ENCODE measurements at places on chromosomes 12 and 14.
A peak's percentile ranks its signal among the peaks of the same experiment; 100 is the strongest.

- peak; percentile 60 for DNase-seq
Observed at GRCh38 chr12:1594261-1595025, at the start of gene FBXL14. Gene FBXL14, minus strand, starts transcription at chr12:1594581. Its CDS starts 515 bp downstream, at chr12:1594066.

DNA sequence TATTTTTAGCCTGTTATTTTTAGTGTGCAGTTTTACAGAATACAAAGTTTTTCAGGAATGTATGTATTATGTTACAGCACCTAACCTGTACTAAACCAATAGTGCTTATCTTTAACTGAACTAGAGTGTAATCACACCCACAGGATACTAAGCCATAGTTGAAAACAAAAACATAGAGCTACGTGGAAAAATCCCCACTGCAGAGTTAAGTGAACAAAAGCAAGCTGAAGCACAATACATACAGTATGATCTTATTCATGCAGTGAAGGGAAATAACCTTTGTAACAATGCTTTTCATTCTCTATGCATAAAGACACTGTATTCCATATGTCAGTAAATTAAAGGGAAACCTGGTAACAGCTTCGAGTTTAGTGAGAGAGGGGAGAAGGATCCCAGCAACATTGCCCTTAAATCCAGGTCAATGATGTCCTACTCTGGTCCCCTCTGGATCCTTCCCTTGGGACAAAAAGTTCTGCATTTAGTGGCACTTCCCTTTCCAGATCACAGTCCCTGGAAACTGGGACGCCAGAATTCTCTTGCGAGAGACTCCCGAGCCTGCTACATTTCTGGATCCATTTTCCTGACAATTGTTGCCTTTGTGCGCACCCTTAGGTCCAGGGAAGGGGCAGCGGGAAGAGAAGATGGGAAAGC, 121.3 kb upstream of the CCND2 start:
- no peak for DNase-seq

- no peak for DNase-seq
Observed at GRCh38 chr14:76576047-76576741, 185.1 kb upstream of the VASH1 start.

DNA sequence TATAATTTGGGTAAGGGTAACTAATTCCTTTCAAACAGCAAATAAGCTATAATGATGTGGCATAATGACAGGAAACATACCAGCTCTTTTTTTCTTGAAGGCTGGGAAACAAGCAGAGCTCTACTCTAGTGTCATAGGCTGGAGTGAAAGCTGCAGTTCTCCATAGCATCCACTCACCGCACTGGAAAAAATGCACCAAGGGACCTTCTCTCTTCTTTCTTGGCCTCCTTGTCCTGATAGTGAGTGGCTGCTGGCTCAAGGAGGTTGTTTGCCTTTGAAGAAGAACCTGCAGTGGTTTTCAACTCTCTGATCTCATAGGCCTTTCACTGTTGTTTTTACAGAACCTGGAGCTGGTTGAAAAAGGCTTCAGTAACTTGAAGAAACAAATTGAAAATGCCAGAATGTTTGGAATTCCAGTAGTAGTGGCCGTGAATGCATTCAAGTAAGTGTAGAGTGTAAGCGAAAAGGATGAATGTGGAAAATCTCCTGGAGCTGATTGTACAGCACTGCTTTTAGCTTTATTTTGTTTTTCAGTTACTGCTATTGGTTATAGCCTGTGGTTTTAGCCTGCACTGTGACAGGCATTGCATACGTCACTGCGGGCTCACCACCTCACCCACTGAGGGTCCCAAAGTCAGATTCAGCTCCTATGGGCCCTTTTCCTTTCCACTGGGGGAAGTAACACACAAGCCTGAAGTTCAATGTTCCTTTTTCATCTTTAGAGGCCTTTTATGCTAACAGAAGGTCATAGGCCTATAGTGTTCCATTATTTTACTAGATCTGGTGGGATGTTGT, 17.2 kb upstream of the AKAP5 start:
- no peak for DNase-seq

- DNase-seq = no peak
Observed at GRCh38 chr14:100297320-100298300, 8.6 kb downstream of the SLC25A29 start.

DNA sequence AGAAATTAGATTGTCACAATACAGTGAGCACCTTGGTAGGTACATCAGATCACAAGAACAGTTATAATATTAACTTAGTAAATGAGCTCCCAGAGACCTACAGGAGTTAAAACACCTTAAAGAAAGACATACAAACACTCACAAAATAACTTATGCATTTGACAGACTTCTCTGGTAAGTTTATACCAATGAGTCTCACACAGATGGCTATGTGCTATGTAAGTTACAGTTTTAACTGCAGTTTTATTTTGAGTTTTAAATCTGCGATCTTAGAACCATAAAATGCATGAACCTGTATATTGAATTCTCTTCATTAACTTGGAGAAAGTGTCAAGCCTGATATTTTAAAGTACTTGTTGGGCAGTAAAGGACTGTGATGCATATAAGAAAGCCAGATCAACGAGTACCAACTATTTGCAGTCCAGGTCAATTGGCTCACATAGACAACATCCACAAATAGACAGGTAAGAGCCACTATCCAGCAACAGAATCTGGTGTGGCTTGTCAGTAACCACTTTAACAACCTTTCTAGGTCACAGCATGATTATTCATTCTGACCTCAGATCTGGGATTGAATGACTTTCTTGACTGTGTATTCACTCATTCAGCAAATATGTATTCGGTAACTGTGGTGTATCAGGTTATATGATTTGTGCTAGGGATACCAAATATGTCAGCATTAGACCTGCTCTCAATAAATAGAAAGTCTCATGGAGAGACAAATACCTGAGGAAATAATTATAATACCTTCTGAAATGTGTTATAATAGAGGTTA, 856.6 kb upstream of the MGAT4C start:
- no peak for DNase-seq

DNA sequence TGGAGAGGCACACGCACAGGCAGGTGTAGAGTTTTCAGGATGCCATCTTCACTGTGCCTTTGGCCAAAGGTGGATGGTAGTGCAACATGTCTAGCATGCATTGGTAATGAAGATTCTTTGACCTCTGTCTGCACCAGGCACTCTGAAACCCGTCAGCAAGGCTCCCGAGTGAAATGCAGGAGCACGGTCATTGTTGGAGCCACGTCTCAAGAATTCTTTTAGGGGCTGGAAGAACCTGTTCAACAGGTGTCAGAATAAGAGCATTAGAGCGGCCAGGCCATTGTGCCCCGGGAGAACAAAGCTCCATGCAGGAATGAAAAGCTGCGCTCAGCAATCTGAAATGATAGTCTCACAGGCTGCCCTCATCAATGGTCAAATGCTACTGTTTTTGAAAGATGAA, 40.2 kb upstream of the DICER1 start:
- no peak for DNase-seq

- no peak for DNase-seq
Observed at GRCh38 chr12:46487567-46488131, 115.1 kb upstream of the SLC38A2 start.

GRCh38 chr12:102995372-102995771, 37.9 kb downstream of the ASCL1 start:
- no peak for DNase-seq

DNA sequence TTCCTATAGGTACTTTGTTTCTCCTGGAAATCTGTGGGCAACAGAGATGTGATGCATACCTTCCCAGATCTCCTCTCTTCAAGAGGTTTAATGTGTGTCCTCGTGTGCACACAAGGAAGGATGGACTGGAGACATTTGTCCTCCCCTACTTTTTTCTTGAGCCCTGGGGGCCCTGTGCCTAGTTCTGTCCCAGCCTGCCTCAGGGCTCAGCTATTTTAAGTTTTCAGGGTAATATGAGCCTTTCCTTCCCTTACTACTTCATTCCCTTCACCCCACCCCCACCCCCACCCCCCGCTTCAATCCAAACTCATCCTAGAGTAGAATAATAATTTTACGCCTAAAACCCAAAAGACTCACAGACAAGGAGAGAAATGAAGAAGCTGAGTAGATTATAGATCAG, 446 bp downstream of the STAC3 start:
- no peak for DNase-seq

DNA sequence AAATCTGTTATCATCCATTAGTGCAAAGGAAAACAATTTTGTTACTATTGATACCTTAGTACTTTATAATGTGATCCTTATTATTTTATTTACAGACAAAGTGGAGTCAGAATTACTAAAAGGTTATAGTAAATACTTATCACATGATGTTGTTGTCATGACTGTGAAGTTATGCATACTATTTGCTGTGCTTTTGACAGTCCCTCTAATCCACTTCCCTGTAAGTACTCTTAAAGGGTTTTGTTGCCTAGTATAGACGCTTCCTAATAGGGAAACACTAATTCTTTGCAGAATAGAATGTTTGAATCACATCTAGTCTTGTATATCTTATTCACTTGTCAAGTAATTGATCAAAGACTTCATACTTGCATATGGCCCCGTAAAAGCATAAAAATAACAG, 69.4 kb downstream of the SLC38A6 start:
- no peak for DNase-seq

DNA sequence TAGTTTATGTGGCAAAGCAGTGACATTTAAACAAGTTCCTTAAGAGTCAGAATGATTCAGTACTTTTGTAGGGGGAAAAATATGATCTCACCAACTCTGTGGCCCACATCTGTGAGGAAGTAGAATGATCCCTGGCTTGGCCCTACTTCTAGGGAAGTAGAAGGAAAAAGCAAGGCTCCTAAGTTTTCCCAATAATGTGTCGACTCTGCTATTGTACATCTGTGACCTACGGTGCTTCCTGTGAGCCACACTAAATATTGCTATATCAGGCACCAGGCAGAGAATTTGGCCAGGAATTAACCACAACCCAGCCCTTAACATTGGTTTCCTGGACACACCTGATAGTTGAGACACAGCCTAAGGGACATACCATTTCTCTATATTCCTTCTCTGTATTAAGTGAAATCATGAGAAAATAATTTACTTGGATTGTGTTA, 9.3 kb upstream of the NID2 start:
- no peak for DNase-seq

DNA sequence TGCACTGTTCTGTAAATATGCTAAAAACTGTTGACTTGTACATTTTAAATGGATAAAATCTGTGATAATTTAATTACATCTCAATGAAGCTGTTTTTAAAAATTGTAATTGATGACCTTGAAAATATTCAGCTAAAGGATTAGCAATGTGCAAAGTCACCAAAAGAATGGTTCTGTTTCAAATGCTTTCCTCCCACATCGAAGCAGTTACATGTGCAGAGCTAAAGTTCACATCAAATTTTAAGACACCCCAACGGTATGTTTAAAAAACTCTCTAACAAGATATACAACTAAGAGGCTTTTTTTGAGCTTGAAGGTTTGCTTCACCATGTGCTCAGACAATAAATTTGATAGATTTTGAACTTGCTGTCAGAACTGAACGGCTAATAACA, 114.6 kb upstream of the KRAS start:
- DNase-seq = no peak

DNA sequence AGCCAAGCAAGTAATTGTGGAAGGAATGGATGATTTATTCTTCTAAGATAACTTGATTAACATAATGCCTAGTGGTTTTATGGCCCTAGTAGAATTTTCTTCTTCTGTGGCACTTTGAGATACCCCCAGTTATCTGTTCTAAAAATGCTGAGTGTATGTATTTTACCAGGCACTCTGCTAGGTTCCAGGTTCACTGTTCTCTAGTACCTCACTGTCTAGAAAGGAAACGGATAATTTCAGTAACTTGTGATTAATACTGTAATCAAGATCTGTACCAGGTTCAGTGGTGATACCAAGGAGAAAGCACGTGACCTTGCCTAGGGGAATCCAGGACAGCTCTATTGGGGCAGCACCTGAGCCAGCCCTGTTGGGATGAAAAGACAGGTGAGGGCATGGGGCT, 8.0 kb downstream of the ANO6 start:
- no peak for DNase-seq

GRCh38 chr14:77364146-77364545, 12.7 kb downstream of the TMED8 start:
- no peak for DNase-seq

DNA sequence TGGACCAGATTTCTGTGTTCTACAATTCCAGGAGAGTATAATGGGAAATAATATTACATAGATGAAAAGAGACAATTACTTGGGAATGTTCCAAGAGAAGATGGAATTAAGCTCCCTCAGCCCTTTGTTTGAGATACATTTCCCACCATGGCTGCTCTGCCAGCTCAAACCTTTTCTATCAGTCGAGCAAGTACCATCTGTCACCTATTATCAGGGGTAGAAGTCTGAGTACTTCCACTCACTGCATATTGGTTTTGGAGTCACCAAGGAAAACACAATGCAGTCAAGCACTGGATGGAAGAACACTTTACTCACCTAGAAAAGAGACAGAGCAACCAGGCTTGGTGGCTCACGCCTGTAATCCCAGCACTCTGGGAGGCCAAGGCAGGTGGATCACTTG, 270.4 kb upstream of the FAR2 start:
- no peak for DNase-seq

DNA sequence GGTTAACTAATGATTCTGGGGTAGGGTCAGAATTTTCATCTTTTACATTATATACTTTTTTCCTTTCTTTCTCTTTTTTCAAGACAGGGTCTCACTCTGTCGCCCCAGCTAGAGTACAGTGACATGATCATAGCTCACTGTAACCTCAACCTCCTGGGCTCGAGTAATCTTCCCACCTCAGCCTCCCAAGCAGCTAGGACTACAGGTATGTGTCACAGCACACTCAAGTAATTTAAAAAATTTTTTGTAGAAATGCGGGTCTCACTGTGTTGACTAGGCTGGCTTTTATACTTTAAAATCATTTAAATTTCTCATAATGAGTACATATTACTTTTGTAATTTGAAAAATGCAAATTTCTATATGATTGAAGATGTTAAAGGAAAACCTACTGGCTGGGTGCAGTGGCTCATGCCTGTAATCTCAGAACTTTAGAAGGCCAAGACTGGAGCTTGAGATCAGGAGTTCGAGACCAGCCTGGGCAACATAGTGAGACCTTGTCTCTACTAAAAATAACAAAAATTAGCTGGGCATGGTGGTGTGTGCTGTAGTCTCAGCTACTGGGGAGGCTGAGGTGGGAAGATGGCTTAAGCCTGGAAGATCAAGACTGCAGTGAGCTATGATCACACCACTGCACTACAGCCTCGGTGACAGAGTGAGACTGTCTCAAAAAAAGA, 25.7 kb downstream of the R3HDM2 start:
- DNase-seq = no peak

DNA sequence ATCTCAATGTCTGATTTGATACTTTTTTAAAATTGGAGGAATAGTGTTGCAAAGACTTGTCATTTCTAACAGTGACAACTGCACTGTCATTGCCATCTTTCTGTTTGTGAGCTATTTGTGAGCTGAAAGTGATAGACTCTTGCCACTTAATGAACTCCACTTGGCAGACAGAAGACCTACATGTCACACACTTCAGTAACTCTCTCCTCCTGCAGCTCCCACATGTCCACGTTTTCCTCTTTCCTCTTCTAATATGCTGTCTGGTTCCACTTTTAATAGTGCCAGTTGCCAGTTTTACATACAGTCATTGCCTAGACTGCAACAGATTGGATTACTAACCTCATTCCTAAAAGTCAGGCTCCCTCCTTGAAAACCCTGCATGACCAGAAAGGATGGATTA, 121.5 kb downstream of the CAPZA3 start:
- no peak for DNase-seq

GRCh38 chr12:25744313-25744712, 191.2 kb upstream of the LMNTD1 start:
- DNase-seq = no peak

GRCh38 chr12:54197010-54197409, 8.2 kb upstream of the SMUG1 start:
- DNase-seq = no peak
